Uterus (tissue), 4 donors: ENCODE measurements at places on chromosomes 16 and 17. TPM values are rescaled to one million over a fixed set of nuclear protein-coding genes. Genes with fewer than 3 reads are reported as not detected.

CPNE7 gene
- 0.14 TPM for total RNA-seq

APOH gene
- 0.61 TPM for total RNA-seq

SLFN11 gene
- total RNA-seq = 24.6 TPM

KRT9 gene
- 0.21 TPM for total RNA-seq

BAIAP3 gene
- 0.59 TPM for total RNA-seq

TENT4B gene
- total RNA-seq = 6.5 TPM

WIPI1 gene
- 29.7 TPM for total RNA-seq

KRT15 gene
- not detected for total RNA-seq

TLCD3B gene
- total RNA-seq = 0.62 TPM

LRRC46 gene
- 1.0 TPM for total RNA-seq

MT1E gene
- 51.9 TPM for total RNA-seq

WSCD1 gene
- total RNA-seq = 3.8 TPM

PTGES3L gene
- 3.7 TPM for total RNA-seq

RPRML gene
- total RNA-seq = not detected

TAF1C gene
- 36.7 TPM for total RNA-seq

ITGAX gene
- total RNA-seq = 1.4 TPM

KRTAP9-4 gene
- not detected for total RNA-seq

SLFN12L gene
- 0.59 TPM for total RNA-seq

SGSH gene
- total RNA-seq = 14.4 TPM

TNFSF13 gene
- 38.2 TPM for total RNA-seq

NOG gene
- total RNA-seq = not detected

TBC1D3G gene
- not detected for total RNA-seq

CACNB1 gene
- 5.9 TPM for total RNA-seq

CD300H gene
- not detected for total RNA-seq

ICAM2 gene
- total RNA-seq = 108 TPM

PPP1R1B gene
- total RNA-seq = 0.59 TPM

STXBP4 gene
- 10.3 TPM for total RNA-seq

WNT9B gene
- 0.59 TPM for total RNA-seq

ACSM2B gene
- total RNA-seq = not detected

METRN gene
- 19.9 TPM for total RNA-seq

CTRL gene
- total RNA-seq = not detected

RASL10B gene
- total RNA-seq = 5.6 TPM

FAM117A gene
- 12.9 TPM for total RNA-seq

STAC2 gene
- 0.59 TPM for total RNA-seq

RAB11FIP4 gene
- not detected for total RNA-seq

SLC16A11 gene
- total RNA-seq = 0.14 TPM

KIAA0513 gene
- 9.0 TPM for total RNA-seq

BEAN1 gene
- total RNA-seq = 0.52 TPM

SMCR8 gene
- total RNA-seq = 5.6 TPM

IL17C gene
- total RNA-seq = not detected

KRTAP4-16 gene
- total RNA-seq = not detected
